ENCODE measurements at places on chromosomes 7 and 10.

- no peak for DNase-seq
Observed at GRCh38 chr10:123284022-123284421, 129.8 kb downstream of the BUB3 start.

- DNase-seq = peak; percentile 76
Observed at GRCh38 chr7:90320801-90321494, at the start of gene FAM237B. FAM237B (minus strand) TSS chr7:90321304; CDS start chr7:90319748, 1,556 bp downstream.

- no peak for DNase-seq
Observed at GRCh38 chr10:3397846-3398245, 225.3 kb upstream of the PITRM1 start.

GRCh38 chr7:36692456-36692855, 31.8 kb downstream of the AOAH start:
- DNase-seq = no peak

DNA sequence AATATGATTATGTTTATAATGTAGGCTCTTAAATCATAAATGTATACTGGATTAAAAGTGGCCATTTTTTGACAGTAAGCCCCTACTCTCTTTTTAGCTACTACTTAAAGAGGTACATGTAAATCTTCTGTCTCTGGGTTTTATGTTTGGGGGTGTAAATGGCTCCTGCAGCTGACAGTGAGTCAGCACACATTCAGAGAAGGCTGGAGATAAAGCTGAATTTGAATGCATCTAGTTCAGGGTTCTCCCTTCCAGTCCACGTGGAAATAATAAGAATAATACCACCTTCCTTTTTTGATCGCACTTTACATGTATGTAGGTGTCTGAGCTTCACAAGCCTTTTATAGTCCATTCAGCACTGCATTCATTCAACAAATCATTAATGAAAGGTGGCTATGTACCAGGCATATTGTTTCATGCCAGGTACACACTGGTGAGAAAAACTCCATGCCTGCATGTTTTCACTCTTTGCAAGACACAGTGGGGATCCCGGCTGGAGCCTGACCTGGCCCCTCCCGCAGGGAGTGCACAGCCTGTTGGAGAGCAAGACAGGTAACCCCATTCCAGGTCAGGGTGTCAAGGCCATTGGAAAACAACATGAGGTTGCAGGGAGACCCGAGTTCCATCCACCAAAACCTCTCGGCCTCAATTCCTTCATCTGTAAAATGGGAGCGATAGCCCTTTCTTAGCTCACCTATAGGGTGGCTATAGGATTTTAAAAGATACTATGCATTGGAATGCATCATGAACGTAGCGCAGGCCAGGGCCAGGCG, 107.5 kb upstream of the ANLN start:
- DNase-seq = no peak

DNA sequence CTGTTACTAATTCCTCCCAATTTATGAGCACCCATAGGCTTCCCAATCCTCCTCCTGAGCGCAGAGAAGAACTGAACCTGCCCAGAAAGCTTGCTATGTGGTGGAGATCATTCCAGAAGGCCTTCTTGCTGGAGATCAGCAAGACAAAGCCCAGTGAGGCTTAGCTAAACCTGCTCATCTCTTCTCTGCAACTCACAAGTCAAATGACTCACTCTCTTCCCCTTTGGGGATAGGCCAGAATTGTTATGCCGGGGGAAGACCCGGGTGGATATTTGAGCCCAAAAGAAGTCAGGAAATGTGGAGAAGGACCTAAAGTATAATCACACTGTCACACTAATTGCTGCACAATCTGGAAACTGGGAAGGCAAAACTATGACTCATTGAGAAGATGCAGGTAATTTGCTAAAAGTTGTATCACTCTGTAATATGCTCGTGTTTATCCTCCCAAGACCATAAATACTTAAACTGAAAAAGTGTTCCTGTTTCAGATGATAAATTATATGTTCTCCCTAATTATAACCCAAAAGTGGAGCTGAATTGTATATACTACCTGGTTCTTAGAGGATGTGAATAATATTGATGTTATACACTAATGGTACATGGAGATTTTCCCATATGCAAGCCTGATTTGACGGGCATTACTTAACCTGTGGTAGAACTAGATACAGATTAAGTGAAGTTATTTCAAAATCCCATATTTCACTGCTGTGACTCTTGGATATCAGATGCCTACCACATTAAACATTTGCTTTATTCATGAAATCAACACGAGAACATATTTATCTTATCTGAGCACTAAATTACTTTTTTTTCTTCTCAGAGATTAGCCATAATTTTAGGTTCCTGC, 6.4 kb downstream of the NEBL start:
- peak; percentile 14 for DNase-seq

Data from D341Med (cell line).